ENCODE measurements at places on chromosomes 11 and 22. TPM values are rescaled to one million over a fixed set of nuclear protein-coding genes. Genes with fewer than 3 reads are reported as not detected.

DNA sequence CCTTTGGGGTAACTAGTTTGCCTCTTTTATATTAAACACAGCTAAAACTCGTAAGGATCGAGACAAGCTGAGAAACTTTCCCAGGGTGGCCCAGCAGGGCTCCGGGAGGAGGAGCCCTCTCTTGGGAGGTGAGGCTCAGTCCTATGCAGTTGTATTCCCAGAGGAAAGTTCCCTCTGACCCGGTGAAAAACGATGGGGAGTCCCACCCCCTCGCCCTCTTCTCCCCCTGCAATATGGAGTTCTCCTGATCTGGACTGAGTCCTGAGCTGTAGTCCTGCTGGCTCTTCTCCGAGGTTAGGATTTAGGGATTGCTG lies 1.3 kb downstream of the NTM start:
- no peak for DNase-seq

GRCh38 chr11:106017093-106017492 lies 4.9 kb downstream of the MSANTD4 start:
- DNase-seq: no peak

DNA sequence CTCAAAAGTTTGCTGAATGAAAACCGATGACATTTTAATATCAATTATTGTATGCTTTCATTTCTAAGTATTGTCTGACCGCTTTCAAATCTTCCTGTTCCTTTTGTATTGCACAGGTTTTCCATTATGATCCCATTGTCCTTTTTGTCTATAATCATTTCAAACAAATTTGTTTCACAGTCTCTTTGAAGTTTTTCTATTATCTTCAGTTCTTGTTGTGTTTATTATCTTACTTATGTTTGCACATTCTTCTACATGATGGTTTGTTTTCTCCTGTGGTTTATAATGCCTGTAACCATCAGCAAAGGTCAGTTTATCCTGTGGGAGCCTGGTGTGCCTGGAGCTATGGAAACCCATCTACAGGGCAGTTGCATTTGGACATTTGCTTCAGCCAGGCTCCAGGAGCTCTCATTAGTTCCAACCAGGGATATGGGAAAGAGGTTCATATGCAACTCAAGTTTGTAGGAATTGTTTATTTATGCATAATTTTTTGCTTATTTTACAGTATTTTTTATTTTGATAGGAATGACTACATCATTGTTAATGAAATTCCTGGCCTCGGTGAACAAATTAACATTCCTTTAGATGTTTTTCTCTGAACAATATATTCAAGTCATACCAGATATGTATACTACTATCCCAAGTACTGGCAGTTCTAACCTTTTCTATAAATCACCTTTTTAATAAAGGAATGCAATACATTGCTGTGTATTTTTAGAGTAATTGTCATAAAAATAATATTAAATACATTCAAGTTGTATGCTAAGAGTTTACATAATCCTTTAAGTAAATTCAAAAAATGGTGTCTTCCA lies 179.2 kb downstream of the SBF2 start:
- DNase-seq: no peak

The ARHGAP8 gene
- not detected for total RNA-seq

The AIFM3 gene
- 0.17 TPM for total RNA-seq

The OLFML1 gene
- not detected for total RNA-seq

The OR10A2 gene
- total RNA-seq: not detected

The APOBEC3G gene
- 10.0 TPM for total RNA-seq

The ALX4 gene
- not detected for total RNA-seq

The CHRNA10 gene
- 0.93 TPM for total RNA-seq

DNA sequence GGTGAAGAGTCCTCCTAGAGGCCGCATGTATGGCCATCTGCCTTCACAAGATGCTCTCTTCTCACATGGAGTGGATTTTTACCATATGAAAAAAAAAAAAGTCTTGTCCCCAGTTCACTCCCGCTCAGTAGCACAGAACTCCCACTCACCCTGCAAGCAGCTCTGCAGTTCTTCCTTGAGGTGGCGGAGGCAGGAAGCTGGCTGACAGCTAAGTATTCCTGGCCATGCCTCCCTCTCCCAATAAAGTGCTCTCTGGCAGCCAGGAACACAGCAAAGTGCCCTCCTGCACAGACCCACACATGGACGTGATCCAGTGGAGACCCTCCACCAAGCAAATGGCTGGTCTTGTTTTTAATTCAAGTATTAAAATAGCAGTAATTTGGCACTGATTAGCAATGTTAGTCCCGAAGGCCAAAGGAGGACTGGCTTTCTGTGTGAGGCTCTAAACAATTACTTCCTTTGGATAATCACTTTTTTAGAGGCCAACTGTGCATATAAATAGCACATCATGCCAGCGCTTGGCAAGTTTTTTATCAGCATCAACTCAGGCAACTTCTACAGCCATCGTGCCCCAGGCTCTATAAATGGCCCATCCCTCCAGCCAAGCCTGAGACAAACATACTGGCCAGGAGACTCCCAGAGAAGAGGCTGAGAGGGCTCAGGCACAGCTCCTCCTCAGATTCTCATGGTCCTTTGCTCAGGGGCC lies 413.6 kb downstream of the OPCML start:
- no peak for DNase-seq

GRCh38 chr11:78876676-78877075 lies 302.0 kb upstream of the NARS2 start:
- DNase-seq: no peak

The TRPM5 gene
- total RNA-seq: not detected

DNA sequence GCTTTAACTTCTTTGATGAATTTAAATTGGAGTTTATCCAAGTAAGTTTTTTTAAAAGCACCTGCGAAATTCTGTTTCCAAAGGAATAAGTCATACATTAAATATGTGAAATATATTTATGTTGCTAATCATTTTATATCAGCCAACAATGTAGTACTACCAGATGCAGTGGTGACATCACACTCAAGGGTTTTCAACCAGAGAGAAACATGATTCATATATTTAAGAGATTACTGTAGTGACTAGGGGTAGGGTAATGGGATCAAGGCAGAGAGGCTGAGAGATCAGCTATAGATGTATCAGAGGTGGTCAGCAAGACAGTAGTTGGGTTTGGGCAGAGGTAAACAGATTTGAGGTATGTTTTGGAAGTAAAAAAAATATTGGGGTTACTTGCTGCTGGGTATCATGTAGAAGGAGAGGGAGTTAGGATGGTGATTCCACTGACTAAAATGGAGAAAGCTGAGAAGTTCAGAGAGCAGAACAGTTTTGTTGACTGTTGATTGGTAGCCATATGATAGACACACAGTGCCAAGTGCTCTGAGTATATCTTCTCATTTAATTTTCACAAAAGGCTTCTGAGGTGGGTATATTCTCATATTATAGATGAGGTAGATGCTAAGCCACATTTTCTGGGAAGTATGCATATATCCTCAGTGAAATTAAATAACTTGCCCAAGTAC lies 39.4 kb downstream of the CEP57 start:
- no peak for DNase-seq

DNA sequence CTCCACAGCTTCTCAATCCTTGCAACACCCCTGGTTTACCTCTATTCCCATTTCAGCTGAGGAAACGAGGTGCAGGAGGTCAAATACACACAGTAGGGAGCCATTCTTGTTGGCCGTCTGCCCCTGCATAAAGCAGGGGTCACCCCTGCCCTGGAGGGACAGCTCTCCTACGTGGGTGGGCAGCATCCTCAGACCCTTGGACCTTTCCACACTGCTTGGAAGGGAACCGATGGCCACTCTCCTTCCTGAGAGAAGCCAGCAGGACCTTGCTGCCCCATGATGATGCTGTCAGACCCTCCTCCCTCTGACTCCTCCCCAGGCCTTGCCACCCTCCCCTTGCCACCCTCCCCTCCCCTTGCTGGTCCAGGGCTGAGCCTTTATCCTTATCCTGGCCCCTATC lies 121.1 kb upstream of the SYT13 start:
- DNase-seq: no peak

DNA sequence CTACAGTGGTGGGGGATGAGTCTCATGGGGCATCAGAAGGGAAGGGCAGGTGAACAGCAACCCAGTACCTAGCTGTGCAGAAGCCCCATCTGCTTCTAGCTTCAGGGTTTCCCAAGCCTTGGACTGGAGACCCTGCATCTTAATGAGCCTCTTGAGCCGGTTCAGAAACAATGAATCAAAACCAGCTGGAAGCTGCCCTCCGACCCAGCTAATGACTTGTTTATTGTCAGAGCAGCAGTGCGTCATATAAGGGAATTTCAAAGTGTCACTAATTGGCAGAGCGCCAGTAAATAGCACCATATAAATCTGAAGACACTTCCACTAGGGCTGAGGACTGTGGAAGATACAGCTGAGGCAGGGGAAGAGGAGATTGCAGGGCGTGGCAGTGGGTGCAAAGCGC lies 57.5 kb downstream of the RPUSD4 start:
- DNase-seq: peak; percentile 99

The TRMU gene
- total RNA-seq: 29.3 TPM

GRCh38 chr22:20173772-20174171 lies 22.9 kb upstream of the CCDC188 start:
- DNase-seq: no peak

DNA sequence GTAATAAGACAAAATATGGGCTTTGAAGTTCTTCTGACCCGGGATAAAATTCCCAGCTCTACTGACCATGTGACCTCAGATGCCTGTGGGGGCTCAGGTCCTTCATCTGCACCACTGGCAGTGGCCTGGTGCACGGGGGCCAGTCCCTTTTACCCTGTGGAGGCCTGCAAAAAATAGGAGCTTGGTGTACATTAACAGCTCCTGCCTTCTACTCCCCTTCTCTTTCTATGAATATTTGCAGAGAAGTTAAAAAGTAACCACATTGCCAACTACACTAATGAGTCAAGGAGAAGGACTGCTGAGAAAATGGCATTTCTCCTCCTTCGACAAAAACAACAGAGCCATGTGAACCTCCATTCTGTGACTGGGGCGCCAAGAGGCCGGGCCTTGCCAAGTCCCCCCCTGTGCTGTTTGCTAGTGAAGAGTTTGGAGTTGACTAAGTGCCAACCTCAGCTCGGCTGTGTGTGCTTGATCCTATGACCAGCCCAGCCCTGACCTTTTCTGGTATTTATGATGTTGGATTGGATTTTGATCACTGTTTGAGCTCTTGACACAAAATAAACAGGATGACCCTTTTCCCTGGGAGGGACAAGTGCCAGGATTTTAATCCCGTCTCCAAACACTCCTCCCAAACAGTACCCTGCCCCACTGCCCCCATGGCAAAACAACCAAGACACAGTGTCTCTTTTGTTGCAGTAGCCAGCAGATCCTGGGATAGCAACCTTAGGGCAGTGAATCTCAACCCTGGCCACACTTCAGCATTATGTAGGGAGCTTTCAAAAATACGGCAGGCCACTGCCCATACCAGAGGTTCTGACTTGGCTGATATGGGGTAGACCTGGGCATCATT lies 380.1 kb downstream of the LARGE1 start:
- DNase-seq: no peak

DNA sequence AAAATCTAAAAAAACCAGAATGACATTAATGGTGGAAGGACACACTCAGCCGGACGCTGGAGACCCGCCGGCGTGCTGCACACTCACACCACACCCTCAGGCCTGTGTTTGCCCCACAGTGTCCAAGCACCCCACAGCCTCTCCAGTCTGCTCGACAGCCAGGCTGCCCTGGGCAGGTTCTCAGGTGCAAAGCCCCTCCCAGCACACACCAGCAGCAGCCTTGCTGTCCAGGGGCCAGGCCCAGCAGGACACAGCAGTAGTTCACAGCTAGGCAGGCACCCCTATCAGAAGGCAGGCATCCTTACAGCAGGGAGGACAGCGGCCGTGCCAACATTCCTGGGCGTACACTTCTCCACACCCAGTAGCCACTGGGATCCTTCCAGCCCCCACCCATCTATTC lies 1.7 kb upstream of the SLC25A1 start:
- no peak for DNase-seq

DNA sequence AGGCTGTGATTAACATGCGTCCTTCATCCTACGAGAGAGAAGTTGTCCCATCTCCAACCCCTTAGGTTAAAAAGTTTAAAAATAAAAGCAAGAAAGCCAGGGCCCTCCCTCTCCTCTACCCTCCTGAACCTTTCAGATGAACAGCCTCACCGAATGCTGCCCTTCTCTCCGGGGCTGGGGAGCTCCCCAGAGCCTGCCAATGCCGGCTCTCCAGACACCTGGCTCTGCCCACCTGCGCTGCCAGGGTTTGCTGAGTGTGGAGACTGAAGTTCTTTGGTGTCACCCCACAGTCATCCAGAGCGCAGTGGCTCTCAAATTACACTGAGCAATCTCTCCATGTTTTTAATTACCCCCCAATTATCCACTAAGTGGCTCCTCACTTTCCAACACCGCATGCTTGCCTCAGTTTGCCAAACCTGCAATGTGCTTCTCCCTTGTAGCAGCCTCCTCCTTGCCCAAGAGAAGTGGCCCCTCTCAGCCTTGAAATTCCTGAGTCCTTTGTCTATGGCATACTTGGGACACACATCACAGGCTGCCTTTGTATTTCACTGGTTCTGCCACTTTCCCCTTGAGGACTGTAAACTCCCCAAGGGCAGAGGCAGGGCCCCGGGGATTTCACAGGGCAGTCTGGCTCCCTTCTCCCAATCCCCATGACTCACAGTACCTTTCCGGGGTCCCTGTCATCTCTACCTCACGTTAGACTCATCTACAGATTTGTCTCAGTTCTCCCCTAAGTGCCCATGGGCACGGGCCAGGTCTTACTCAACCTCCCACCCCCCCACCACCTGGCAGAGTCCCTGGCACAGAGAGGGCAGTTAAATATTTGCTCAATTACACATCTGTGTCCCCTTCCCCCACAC lies 2.0 kb downstream of the MYH9 start:
- peak; percentile 36 for DNase-seq
